ENCODE measurements at places on chromosomes 5 and 9.

GRCh38 chr9:37801287-37801850 lies 772 bp downstream of the DCAF10 start:
- peak; percentile 59 for DNase-seq

- no peak for DNase-seq
Observed at GRCh38 chr9:80791836-80792235, 897.5 kb downstream of the TLE1 start.

- DNase-seq, result no peak
Observed at GRCh38 chr5:4023753-4024335, 428.2 kb downstream of the IRX1 start.

DNA sequence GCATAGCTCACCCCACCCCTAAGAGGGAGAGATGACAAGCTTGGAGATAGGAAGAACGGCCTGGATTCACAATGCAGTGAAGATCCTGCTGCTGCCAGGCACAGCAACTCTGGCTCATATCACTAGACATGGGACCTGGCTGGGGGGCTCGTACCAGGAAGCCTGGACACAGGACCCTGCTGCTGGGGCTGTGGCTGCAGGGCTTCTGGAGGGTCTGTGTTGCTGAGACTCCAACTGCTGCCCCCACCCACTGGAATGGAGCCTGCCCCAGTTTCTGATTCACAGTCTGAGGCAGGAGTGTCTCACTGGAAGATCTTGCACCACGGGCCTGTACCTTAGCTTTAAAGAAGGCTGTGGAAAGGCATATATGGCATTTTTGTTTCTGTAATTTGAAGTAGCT lies 31.0 kb upstream of the GLRX start:
- no peak for DNase-seq

- DNase-seq, result no peak
Observed at GRCh38 chr9:87238545-87238944, 259.1 kb upstream of the DAPK1 start.

- no peak for DNase-seq
Observed at GRCh38 chr9:17723656-17724055, 144.8 kb downstream of the SH3GL2 start.

DNA sequence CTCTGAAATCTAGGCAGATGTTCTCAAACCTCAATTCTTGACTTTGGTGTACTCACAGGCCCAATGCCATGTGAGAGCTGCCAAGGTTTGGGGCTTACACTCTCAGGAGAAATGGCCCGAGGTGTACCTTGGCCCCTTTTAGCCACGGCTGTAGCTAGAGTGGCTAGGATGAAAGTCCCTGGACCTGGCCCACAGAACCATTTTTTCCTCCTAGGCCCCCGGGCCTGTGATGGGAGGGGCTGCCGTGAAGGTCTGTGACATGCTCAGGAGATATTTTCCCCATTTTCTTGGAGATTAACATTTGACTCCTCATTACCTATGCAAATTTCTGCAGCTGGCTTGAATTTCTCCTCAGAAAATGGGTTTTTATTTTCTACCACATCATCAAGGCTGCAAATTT lies 1296.5 kb downstream of the MAT2B start:
- DNase-seq, result no peak

GRCh38 chr5:159833088-159833487 lies 83.2 kb upstream of the ADRA1B start:
- no peak for DNase-seq

GRCh38 chr5:34499001-34499734 lies 157.0 kb upstream of the RAI14 start:
- peak; percentile 45 for DNase-seq

- no peak for DNase-seq
Observed at GRCh38 chr5:81097713-81098112, 135.4 kb upstream of the CKMT2 start.

DNA sequence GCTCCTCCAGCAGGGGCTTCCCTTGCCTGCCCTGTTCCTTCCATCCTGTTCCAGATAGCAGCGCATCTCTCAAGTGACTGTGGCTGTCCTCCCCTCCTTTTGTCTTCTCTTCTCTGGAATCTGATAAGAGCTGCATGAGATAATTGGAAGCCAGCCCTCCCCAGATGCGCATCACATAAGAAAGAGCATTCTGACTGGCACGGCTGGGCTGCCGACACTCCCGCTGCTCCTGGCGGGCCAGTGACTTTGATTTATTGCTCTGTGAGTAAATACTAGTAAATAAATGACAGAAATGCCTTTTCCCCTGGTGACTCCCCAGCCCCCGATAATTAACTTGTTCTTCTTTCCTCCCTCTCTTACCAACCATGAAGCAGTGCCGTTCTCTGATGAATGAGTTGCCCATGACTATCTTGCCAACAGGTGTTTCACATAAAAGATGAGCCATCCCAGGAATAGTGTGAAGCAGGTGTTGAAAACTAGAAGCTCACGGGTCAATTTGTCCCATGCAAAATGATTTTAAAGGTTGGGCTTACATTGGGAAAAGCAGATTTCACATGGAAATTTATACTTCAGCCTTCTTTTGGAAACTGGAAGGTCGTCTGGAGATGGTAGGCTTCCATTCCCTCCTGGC lies 212.3 kb downstream of the ERCC6L2 start:
- DNase-seq, result no peak

DNA sequence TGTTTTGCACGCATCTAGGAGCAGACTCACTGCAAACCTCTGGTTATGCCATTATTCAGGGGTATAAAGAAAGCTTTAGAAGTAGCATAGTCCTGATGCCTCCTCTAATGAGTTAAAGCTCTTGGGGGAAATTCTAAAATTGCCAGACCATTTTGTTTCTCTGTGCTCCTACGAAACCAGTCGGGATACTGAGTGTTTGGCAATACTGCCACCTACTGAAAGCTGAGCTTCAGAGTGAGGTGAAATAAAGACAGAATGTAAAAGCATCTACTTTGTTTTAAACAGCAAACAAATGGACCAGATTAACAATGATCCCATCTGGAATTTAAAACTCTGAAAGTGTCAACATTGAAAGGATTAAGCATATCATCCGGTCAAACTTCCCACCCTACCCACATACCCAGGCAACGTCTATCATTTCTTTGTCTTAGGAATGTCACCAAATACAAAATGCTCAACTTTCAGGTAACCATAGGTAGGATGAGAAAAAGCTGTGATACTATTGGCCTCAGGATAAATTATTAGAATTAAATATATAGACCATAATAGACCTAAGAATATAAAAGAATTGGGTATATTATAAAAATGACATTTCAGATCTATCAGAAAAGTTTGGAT lies 77.8 kb upstream of the SHISAL2B start:
- no peak for DNase-seq

- DNase-seq, result no peak
Observed at GRCh38 chr9:125509476-125509875, 197.5 kb downstream of the MAPKAP1 start.

DNA sequence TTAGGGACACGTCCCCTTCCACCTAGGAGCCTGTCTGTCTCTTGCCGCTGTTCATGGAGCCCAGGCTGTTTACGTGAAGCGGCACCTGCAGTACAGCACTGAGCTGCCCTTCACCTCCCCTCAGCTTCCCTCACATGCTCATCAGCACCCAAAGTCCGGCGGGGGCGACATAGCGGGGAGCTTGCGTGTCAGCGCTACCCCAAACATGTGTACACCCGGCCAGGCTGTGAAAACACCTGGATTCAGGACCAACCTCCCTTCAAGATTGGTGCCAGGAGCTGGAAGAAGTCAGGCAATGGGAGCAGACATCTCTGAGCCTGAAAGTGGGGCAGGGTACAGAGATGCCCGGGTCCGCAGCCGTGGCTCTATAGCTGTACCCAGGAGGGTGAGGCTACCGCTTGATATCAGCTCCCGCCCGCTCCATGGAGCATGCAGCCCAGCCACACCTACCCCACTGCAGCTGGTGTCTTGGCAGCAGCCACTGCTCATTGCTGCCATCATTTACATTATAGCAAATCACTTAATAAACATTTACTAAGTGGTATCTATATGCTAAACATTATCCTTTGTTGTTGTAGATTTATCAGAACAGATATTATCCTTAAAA lies 712.1 kb downstream of the CDH9 start:
- DNase-seq, result no peak

- no peak for DNase-seq
Observed at GRCh38 chr9:26158631-26159150, 480.4 kb upstream of the TUSC1 start.

DNA sequence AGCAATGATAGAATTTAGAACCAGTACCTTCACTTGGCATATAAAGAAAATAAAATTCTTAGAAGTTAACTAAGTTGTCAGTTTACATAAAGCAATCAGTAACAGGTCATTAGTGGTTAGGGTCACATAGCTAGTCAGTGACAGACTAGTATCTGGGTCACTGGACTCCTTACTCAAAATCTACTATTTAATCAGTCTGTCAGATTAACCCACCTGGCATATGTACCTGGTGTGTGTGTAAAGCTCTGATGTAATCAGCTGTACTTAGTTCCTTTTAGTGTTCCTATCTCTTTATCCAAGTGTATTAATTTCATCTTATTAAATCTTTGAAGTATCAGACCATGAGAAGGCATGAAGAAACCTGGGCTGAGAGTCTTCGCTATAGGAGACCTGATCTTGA lies 7.3 kb downstream of the CEP78 start:
- no peak for DNase-seq

DNA sequence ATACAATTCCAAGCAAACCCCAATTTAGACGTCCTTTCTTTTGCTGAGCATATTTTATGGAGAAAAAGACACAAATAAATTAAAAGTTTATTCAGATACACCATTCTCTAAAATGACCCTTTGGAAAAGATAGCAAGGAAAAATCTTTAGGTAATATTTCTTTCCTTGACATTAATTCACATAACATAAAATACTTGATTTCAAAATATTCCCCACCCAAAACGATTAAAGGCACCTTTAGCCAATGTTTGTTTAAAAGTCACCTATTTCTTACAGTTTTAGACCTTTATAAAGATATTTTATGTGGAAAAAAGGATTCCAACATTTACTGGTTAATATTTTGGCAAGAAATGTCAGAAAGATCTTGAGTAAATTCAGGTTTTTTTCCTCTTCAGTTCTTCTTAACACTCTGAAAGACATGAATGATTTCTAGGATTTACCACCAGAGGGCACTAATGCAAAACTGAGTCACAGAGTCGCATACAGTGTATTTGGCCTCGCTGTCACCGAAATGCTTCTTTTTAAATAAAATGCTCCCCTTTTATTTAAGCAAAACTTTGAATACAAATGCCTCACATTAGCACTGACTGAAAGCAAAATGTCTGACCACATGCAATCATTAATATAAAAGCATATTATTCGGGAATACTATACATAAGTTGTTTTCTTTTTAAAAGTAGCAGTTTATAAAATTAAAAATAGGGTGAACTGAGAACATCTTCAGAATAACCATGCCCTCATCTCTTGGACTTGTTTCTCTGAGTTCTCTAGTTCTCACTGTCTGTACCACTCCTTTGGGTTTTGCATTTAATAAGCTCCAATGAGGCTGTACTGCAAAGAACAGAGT lies 122.5 kb downstream of the SLC1A3 start:
- DNase-seq, result peak; percentile 16

DNA sequence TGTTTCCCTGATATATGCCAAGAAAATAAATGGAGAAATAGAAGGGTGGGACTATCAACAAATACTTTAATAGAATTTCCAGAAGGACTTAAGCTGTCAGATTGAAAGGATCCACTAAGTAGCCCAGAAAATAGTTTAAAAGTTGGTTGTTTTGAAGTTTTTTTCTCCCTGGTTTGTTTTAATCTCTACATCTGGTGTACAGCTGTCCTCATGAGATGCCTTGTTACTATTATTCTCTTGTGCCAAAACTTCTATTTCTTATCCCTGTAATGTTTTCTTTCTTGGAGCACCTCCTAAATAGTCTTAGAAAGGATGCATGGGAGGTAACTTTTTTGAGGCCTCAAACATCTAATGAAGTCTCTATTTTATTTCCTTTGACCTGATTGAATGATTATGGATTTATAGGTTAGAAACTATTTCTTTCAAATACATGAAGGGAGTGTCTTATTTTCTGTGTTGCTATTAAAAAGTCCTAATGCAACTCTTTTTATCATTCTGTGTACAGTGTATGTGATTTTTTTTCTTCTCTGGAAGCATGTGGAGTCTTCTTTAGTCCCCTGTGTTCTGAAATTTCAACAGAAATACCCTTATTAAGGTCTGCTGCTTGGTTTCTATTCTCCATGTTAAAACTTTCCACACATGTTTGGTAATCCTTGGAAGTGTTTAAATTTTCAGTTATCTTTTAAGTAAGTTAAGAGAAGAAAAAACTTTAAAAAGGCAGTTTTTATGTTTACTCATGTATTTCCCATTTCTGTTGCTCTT lies 140.0 kb upstream of the CDKN2B start:
- no peak for DNase-seq

DNA sequence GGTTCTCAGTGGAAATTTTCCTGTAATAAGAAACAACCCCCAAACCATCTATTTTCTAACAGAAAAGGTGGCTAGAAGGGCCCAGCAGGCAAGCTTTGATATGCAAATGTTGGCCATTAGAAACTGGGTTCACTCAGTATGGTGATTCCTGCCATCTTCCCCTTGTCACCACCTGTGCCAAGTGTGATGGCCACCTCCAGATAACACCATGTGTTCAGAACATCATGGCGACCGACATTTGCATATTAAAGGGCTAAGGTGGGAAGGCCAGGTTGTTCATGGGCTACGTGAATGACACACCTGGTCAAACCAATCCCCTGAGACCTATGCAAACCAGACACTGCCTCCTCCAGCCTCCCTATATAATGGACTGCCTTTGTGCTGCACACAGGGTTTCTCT lies 20.4 kb downstream of the FOXE1 start:
- no peak for DNase-seq

GRCh38 chr9:92325991-92326500 lies 293 bp downstream of the CENPP start:
- DNase-seq, result no peak

GRCh38 chr5:143402553-143403333 lies 743 bp downstream of the NR3C1 start:
- DNase-seq, result peak; percentile 65

DNA sequence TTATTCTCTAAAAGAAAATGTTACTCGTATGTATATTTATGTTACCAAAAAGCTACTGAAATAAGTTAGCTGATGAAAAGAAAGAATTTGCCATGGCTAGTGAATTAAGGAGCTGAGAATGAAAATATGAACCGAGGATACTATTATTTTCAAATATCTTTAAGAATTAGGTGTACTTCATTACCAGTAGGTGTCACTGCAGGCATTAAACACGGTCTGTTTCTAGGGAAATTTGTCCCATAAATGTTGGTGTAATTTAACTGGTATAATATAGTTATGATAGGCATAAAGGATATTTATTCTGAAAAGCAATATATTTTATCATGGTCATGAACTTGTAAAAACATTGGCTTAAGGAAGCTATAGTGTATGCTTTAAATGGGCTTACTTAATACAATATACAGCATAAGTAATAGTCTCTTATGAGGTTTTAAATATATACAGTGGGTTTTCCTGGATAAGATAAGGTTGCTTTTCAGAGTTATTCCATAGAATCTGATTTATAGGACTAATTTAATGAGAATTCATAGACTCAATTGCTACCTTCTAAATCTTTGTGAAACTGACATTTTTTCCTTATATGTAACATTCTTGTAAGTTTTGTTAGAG lies 72.4 kb upstream of the MPDZ start:
- DNase-seq, result no peak
